ENCODE measurements at places on chromosomes 2 and 18.

DNA sequence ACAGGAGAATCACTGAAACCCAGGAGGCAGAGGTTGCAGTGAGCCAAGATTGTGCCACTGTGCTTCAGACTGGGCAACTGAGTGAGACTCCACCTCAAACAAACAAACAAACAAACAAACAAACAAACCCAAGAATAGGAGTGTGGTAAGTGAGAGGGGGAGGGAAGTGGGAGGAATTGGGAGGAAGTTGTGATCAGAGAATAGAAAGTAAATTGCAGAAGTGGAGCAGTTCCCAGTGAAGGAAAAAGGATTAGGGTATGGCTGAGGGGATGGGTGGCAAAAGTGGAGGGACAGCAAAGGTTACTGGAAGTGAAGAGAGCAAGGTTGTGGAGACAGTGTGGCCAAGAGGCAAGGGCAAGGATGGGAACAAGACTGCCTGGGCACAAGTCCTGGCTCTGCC, 41.1 kb upstream of the C1GALT1C1L start:
- no peak for DNase-seq

DNA sequence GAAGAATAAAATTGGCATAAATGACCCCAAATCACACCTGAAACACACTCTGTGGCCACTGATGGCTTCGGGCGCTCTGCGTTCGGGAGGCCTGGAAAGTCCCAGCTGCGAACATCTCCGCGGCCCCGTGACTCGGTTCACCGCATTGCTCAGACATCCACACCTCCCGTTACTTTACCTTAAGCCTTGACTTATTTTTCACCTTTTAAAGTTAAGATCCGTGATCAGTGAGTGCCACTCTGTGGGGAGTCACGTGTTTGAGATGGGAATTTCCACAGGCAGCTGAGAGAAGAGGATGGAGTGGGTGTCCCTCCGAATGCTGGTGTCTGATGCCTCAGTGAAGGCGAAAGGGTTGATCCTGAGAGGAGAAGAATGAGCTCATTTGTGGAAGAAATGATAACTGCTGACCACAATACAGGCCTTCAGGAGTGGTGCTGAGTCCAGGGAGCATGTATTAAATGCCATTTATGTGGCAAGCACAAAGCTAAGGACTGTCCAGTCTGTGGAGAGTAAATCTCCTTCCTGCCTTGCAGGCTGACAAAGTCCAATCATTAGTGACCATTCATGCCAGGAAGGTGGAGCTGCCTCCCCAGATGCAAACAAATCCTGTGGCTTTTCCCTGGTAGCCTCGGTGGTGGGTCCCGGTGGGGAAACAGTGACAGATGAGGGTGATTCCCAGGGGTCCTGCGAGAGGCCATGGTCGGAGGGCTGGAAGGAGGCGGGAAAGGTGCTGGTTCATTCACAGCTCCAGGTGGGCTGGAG, 168.8 kb downstream of the RTP5 start:
- DNase-seq = no peak

DNA sequence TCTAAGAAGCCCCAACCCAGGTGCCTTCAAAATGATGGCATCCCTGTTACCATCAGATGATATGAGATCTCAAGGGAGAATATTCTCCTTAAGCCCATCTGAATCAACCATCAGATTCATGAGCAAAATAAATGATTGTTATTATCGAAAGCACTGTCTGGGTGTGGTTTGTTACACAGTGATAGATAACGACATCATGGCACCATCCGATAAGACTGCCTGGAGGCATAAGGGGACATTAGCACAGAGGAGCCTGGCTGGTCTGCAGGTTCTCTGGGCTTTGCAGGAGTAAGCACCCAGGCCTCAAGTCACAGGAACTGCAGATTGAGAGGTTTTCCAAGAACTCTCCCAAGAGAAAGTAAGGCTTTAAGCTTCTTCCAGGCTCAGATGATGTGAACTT, 15.6 kb downstream of the BMP10 start:
- no peak for DNase-seq

- no peak for DNase-seq
Observed at GRCh38 chr2:234363647-234364294, 133.1 kb downstream of the ARL4C start.

DNA sequence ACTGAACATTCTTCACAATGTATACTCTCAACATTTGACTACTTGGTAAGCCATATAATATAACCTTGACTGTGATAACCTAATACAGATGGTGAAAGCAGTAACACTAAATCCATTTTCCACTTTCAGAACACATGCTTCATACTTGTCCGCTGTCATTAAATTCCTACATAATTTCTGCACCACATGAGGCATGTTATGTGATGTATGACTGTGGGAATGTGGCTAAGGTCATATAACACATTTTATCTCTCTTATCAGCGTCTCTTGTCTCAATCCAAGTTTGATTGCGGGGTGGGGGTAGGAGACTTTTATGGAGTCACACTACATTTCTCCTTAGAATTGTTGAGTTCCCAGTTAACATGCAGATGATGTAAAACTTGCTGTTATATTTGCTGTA, 110.9 kb downstream of the MTCL1 start:
- DNase-seq = no peak

DNA sequence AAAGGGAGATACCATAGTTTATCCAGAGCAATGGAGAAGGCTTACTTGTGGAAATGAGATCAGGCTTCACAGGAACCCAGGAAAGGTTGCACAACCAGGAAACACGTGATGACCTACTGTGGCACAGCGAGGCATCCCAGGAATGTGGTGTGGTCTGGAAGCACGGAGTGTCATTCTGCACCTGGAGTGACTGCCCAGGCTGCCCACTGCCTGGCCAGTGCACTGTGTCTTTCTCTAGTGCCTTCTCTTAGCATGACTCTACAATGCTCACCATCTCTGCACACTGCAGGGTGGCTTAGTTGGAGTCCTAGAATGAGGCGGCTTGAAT, 48.9 kb downstream of the CHST9 start:
- no peak for DNase-seq

DNA sequence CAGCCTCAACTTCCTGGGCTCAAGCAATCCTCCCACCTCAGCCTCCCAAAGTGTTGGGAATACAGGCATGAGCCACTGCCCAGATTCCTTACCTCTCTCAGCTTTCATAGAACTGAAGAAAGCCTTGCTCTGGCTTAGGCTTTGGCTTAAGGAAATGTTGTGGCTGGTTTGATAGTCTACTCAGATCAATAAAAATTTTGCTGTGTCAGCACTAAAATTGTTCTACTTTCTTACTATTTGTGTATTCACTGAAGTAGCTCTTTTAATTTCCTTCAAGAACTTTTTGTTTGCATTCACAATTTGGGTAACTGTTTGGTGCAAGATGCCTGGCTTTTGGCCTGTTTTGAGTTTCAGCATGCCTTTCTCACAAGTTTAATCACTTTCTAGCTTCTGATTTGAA, 634.0 kb upstream of the FSHR start:
- no peak for DNase-seq

GRCh38 chr18:615092-615521, 18.3 kb downstream of the CLUL1 start:
- no peak for DNase-seq

DNA sequence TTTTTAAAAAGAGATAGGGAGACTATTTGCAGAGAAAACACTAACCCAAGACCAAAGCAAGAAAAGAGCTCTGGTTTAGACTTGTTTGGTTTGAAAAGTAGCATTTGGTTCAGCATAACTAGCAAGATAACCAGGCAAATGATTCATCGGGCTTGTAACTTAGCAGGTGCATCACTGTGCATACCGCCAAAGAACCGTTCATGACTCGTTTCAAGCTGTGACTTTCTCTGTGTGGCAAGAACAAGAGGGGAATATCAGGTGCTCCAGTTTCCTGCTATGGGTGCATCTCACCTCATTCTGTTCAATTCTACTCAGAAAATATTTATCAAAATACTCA, 244.9 kb downstream of the ETAA1 start:
- no peak for DNase-seq

DNA sequence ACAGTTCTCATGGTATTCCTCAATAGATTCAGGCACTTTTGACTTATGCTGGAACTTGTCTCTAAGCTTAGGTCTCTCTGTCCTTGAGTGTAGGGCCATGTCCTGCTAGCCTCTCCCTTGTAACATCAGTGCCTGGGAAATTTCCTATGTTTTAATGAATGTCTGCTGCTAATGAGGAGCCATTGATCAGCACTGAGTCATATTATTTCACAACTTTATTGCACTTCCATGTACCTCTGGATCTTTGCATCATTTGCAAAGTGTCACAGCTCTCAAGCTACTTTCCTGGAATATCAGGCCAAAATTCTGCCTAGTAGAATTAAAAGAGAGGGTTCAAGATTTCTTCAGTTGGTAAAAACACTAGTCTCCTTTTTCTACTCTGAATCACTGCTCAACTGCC, 102.5 kb downstream of the GAREM1 start:
- DNase-seq = no peak

DNA sequence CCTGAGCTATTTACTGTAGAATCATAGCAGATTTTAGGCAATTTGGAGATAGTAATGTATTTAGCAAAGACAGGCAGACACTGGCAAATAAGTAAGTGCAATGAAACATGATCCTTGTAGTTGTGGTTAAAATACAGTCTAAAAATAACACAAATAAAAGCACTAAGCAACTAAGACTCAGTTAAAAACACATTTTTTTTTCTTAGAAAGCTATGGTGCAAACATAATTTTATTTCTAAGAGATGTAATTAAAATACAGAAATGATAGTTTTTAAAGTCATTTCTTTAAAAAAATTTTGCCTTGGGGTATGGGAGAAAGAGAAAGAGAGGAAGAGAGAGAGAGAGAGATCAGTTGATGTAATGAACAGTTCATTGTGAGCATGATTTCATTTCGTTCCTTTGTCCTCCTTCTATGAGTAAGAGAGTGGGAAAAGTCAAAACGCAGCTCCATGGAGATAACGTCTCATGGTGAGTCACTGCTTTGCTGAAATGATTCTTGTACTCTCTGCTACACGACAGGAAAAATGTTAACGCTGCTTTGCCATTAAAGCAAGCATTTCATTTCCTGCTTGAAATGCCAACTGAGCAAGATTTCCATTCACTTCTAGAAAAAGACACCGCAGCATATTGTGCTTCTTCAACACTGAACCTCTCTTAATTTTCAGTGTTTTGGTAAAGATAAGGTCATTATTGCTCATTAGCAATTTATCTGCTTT, 61.3 kb upstream of the PGAP1 start:
- DNase-seq = peak; percentile 87

DNA sequence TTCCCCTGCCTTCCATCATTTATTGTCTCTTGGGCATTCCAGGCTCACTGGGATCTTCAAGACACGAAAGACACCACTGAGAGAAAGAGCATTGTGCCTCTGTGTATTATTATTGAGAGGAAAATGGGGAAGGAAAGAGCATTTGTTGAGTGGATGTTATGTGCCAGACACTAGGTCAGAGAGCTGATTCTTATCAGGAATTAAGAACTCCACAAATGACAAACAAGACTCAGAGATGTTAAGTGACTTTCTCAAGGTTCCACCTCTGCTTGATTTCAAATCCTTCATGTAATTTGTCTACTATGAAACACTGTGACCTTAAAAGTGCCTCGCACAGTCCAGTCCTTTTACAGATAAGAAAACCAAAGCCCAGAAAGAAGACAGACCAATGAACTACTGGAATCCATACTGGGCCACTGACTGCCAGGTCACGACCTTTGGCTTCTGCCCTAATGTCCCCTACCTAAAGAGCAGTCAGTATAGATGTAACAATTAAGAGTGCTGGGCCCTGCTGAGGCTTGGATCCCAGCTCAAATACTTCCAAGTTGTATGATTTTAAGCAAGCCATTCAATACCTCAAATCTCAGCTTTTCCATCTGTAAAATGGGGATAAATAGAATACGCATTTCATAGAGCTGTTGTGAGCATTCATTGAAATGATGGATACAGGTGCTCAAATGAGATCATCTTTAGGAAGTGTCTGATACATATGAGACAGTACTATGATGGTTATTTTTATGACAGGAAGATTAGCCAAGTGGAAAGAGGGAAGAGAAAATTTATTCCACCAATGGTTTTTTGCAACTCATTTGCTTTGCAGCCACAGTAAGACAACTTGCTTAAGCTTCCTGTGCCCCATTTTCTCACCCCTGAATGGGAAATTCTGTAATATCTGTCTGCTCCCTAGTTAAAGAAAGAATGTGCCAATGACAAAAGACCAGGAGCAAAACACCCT, 10.9 kb downstream of the KLF7 start:
- DNase-seq = peak; percentile 59

DNA sequence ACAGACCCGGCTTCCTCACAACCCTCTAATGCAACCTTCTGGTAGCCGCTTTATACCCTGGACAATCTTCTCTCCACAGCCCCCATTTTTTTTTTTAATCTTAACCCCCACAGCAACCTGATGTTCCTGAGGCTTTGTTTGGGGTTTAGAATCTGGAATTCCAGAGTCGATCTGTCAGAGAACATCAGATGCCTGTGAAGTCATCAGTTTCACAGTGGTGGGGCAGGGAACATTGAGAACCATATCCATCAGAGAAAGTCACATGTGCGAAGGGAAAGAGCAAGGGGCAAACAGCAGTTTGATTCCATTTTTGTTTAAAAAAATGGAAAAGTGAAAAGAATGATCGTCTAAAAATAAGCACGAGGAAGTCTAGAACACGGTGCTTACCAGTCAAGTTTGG, 20.6 kb downstream of the NPAS2 start:
- DNase-seq = no peak

GRCh38 chr2:159613651-159614285, 2.6 kb downstream of the BAZ2B start:
- DNase-seq = no peak

GRCh38 chr2:233453111-233453915, 99.0 kb downstream of the DGKD start:
- no peak for DNase-seq

- DNase-seq = no peak
Observed at GRCh38 chr2:199646439-199646838, 188.7 kb upstream of the SATB2 start.

- no peak for DNase-seq
Observed at GRCh38 chr2:63589148-63589958, 590 bp downstream of the MDH1 start.

DNA sequence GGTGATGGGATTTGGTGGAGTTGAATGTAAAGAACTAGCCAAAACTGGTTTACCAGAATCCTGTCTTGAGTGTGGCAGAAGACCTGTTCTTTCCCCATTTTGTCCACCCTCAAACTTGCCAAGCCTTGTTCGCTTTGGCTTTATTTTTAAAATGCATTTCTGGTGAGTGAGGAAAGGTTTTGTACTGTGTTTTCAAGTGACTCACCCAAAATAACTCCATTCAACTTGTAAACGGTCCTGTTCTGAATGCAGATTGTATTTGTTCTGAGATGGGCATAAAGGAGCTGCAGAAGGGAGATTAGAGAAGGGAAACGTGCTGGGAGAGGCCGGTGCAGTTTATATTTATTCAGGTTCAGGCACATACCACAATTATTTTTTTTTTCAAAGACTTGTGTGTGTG, 5.3 kb upstream of the ITPRID2 start:
- no peak for DNase-seq

DNA sequence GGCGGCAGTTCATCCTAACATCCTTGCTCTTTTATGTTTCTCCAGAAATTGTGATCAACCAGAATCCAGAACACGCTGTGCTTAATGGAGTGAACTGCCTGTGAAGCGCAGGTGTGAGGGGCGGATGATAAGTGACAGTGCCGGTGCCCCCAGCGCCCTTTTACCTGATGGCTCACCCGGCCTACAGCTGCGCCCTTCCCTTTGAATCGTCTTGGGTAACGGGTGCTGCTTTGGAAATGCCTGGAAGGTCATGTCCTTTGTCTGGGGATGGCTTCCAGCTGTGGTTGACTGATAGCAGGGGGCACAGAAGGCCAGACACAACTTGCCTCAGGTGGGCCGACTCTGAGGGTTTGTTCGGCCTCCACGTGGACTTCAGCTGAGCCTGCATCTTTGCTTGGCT, 119.4 kb downstream of the LPIN1 start:
- no peak for DNase-seq

GRCh38 chr2:225282858-225283710, 116.4 kb upstream of the NYAP2 start:
- no peak for DNase-seq

Measured in bone marrow (tissue), 2 donors.